ENCODE measurements at places on chromosomes 6 and 20.

GRCh38 chr6:165849534-165850430 lies 186.7 kb upstream of the PDE10A start:
- DNase-seq, result no peak
- H3K4me3 ChIP-seq, result no peak overlapping the region
- peaks cover 22% of the 10 kb centered on the region for H3K4me1 ChIP-seq
- H3K27ac ChIP-seq, result no peak overlapping the region
- peaks cover 4% of the 10 kb centered on the region for H3K27me3 ChIP-seq

- no peak overlapping the region for H3K27ac ChIP-seq
- H3K27me3 ChIP-seq, result no peaks in the 10 kb centered on the region
- DNase-seq, result no peak
- no peak overlapping the region for H3K4me3 ChIP-seq
- H3K36me3 ChIP-seq, result peaks cover 7% of the 10 kb centered on the region
Observed at GRCh38 chr6:30315156-30315555, 11.6 kb upstream of the TRIM39 start.

DNA sequence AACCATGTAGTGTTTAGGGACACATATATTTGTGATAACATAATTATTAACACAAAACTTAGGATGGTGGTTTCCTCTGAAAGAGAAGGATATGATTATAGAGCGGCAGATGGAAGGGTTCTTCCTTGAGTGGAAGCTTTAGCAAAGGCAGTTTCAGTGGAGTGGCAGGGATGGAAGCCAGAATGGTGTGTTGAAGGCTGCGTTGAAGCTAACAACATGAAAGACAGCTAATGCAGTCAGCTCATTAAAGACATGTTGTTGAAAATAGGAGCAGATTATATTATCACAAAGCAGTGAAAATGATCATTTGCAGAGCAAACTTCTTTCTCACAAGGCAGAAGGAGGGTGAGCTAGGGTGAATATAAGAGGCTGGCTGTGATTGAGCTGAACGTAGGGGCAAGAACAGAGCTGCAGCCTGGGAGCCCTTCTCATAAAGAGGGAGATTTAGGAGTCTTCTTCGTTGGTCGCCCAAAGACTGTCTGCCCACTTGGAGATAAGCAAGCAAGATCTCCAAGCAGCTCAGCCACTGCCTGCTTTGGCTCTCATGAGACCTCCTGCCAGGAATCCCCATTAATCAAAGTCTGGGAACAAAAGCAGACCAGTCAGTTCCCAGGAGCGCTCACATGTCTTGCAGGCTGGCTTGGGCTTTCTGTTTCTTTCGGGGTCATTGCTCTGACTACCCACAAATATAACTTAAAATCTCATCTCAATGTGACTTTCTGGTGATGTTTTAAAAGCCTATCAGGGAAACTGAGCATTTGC lies 2.6 kb upstream of the ANKRD6 start:
- no peak for DNase-seq
- H3K27me3 ChIP-seq, result no peaks in the 10 kb centered on the region
- H3K4me3 ChIP-seq, result no peak overlapping the region
- no peaks in the 10 kb centered on the region for H3K36me3 ChIP-seq

- H3K36me3 ChIP-seq, result no peaks in the 10 kb centered on the region
- H3K27me3 ChIP-seq, result no peaks in the 10 kb centered on the region
- H3K4me1 ChIP-seq, result no peaks in the 10 kb centered on the region
- no peak overlapping the region for H3K4me3 ChIP-seq
- DNase-seq, result no peak
Observed at GRCh38 chr6:40802481-40802880, 215.3 kb upstream of the LRFN2 start.

- peaks cover 5% of the 10 kb centered on the region for H3K4me1 ChIP-seq
- no peak for DNase-seq
- H3K4me3 ChIP-seq, result no peak overlapping the region
- H3K27ac ChIP-seq, result no peak overlapping the region
- H3K27me3 ChIP-seq, result no peaks in the 10 kb centered on the region
- H3K36me3 ChIP-seq, result no peaks in the 10 kb centered on the region
Observed at GRCh38 chr6:4489538-4489937, 286.7 kb upstream of the CDYL start.

DNA sequence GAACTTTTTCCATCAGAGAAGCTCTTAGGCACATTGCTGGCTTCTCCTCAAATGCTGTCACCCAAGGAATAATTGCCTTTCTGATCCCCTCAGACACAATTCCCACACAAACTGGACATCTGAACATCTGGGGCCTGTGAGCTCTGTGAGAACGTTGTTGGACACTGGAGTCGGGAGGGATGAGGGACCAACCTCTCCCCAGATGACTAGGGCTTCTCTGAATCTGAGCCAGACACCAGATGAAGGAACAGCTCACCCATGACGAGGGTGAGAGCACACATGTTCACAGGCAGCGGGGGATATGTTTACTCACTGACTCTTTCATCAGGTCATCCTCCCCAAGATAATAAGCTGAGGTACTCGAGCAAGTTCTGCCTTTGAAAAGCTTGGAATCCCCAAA lies 283.9 kb upstream of the SUPT3H start:
- H3K27ac ChIP-seq, result no peak overlapping the region
- no peaks in the 10 kb centered on the region for H3K36me3 ChIP-seq
- no peaks in the 10 kb centered on the region for H3K27me3 ChIP-seq
- no peak for DNase-seq
- H3K4me3 ChIP-seq, result no peak overlapping the region

DNA sequence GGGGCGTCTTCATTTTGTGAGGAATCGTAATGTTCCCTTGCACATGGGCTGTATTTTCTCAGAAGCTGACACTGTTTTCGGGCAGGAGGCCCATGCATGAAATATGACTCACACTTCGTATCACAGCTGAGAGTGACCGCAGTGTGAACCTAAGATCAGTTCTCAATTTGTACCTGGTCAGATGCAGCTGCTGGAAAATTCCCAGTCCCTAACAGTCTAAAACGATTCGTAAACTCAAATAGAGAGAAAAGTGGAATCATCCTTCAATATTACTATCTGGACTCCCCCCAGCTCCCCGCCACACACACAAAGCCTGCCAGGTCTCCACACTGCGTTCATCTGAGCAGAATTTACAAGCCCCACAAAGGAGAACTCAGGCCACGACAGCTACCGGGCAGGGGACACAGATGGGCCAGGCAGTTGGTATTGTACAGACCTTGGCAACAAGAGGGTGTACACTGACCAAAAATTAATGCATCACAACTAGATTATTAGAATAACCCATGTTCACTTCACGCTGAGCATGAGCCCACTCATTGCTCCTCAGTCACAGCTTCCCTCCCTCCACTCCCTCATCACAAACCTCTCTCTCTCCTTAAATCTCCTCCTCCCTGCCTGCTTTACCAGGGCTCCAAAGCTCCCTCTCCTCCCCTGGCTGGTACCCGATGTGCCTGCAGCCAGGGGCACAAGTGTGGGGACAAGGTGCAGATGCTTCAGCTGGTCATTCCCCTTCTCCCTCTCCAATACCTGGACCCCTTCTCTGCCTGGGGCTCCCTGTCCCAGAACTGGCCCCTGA lies 488.4 kb downstream of the PREX1 start:
- no peak overlapping the region for H3K27ac ChIP-seq
- H3K4me3 ChIP-seq, result no peak overlapping the region
- H3K36me3 ChIP-seq, result no peaks in the 10 kb centered on the region
- DNase-seq, result no peak
- H3K4me1 ChIP-seq, result peaks cover 8% of the 10 kb centered on the region
- no peaks in the 10 kb centered on the region for H3K27me3 ChIP-seq

DNA sequence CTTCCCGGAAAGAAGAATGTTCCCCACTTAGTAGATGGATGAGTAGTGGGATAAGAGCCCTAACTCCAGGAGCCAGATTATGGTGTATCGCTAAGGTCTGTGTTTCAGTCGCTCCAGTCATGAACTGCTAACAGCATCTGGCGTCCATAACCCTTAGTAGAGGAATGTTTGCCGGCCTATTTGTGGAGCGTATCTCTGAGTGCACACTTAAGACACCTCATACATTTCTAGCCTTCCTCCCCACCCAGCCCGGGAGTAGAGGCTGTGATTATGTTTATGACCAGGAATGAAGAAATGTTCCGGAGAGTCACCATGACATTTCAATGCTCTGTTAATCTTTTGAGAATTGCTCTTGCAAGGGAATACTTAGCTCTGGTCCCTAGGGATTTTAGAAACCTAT lies 251.1 kb upstream of the SOX4 start:
- no peak overlapping the region for H3K4me3 ChIP-seq
- H3K27me3 ChIP-seq, result no peaks in the 10 kb centered on the region
- no peaks in the 10 kb centered on the region for H3K4me1 ChIP-seq
- H3K27ac ChIP-seq, result no peak overlapping the region
- DNase-seq, result no peak

- no peaks in the 10 kb centered on the region for H3K27me3 ChIP-seq
- no peak overlapping the region for H3K4me3 ChIP-seq
- DNase-seq, result no peak
- H3K36me3 ChIP-seq, result no peaks in the 10 kb centered on the region
Observed at GRCh38 chr6:135046912-135047311, 7.7 kb downstream of the HBS1L start.

DNA sequence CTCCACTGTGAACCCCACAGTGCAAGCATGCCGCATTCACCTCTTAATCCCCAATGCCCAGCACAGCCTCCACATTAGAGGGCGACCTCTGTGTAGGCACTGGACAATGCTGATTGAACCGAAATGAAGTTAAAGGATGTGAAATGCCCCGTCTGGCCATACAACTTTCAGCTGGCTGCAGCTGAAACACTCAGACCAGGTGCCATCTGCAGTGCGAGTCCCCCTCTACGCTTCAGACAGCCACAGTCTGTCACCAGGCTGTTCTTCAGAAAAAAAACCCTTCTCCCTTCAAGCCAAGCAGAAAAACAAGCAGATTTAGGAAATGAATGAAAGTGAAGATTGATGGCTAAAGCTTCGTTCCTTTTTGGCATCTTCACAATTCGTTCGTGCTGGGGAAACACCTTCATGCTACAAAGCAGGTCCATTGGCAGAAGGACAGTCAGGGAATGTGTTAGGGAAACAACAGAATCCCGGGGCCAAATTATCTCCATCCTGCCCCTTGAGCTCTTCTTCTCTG lies 44.7 kb downstream of the TNFAIP3 start:
- no peaks in the 10 kb centered on the region for H3K27me3 ChIP-seq
- H3K27ac ChIP-seq, result no peak overlapping the region
- H3K4me1 ChIP-seq, result no peaks in the 10 kb centered on the region
- no peak overlapping the region for H3K4me3 ChIP-seq
- H3K36me3 ChIP-seq, result no peaks in the 10 kb centered on the region

GRCh38 chr20:3888622-3889488 lies at the start of gene PANK2:
Gene PANK2, plus strand, starts transcription at chr20:3889387.
- peak within 1 kb of the TSS; percentile 100 for H3K4me3 ChIP-seq
- no peaks in the 10 kb centered on the region for H3K27me3 ChIP-seq
- peak; percentile 98 for DNase-seq
- H3K4me1 ChIP-seq, result peaks cover 45% of the 10 kb centered on the region
- no peaks in the 10 kb centered on the region for H3K36me3 ChIP-seq

- H3K27ac ChIP-seq, result no peak overlapping the region
- no peak for DNase-seq
- no peak overlapping the region for H3K4me3 ChIP-seq
- H3K4me1 ChIP-seq, result no peaks in the 10 kb centered on the region
Observed at GRCh38 chr6:168815229-168815628, 374.2 kb downstream of the SMOC2 start.

DNA sequence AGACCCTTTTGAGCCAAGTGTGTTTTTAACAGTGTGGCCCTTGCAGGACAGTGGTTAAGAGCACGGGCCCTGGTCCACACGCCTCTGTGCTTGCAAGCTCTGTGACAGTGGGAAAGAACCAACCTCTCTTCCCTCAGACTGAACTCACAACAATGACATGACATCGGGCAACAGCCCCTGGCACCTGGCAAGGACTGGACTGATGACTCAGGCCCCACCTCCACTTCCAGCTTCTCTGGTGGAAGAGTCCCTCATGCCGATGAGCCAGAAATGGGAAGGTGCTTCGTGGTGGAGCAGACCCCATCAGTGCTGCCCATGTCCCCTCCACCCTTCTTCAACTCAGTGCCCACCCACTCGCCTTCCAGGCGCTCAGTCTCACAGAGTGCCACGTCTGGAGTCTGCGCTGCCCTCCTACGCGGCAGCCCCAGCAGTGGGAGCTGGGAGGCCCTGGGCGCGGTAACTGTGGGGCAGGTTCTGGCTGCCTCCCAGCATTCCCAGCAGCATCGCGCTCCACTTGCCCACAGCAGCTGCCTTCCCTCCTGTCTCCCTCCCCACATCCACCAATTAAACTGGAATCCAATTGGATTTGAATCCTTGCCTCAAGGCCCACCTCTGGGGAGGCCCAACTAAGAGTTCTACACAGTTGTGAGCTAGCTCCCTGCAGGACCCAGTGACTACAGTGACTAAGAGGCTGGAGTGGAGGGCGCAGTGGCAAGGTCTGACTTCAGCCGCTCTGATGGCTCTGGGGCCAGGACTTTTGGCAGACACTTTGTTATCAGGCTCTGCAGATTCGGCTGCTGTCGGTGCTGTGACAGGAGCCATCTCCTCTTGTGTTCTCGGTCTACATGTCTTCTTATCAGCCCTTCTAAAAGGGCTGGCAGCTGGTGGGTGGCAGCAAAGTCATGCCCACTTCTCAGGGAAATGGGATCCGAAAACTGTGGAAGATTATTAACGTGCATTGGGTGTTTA lies 156.8 kb upstream of the MLN start:
- H3K27me3 ChIP-seq, result no peaks in the 10 kb centered on the region
- no peaks in the 10 kb centered on the region for H3K36me3 ChIP-seq
- DNase-seq, result no peak
- H3K27ac ChIP-seq, result no peak overlapping the region

- no peak for DNase-seq
- no peak overlapping the region for H3K27ac ChIP-seq
- H3K4me1 ChIP-seq, result no peaks in the 10 kb centered on the region
- H3K36me3 ChIP-seq, result no peaks in the 10 kb centered on the region
- H3K4me3 ChIP-seq, result no peak overlapping the region
- peaks cover 5% of the 10 kb centered on the region for H3K27me3 ChIP-seq
Observed at GRCh38 chr20:63067721-63068560, 61.2 kb upstream of the BHLHE23 start.

DNA sequence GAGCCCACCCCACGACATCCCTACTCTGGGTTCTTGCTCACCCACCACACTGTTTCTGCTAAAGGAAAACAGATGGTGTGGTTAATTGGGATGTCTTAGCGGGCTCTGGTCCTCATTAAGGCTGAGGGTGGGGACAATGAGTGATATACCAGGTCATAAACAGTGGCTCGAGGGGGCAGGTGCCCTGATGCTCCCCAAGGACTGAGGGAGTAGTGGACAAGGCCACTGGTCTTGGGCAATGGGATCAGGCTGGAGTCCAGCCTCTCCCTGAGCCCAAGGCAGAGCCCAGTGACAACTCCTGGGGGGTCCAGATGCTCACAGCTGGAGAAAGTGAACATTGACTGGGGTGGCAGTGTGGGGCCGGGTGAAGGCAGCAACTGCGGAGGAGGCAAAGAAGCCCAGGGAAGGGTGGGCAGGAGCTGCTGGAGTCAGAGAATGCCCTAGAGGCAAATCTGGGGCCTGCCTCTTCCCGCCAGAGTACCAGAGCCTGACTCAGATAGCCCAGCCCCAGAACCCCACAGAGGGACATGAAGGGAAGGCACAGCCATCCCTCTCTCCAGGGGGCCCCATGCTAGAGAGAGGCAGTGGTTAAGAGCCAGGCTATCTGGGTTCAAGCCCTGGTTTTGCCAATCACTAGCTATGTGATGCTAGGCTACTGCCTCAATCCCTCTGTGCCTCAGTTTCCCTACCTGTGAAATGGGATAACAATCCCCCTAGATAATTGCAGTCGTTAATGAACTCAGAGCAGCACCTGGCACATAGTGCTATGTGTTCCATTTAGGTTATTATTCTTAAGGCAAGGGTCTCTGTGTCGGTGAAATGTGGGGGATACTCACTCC lies 72.3 kb downstream of the MRPL14 start:
- H3K27me3 ChIP-seq, result no peaks in the 10 kb centered on the region
- H3K4me3 ChIP-seq, result no peak overlapping the region
- H3K36me3 ChIP-seq, result no peaks in the 10 kb centered on the region
- peaks cover 67% of the 10 kb centered on the region for H3K4me1 ChIP-seq
- H3K27ac ChIP-seq, result peak overlapping the region; percentile 57
- DNase-seq, result no peak
